Right renal cortex interstitium (tissue), 3 donors: ENCODE measurements at places on chromosomes 3 and 15. TPM values are rescaled to one million over a fixed set of nuclear protein-coding genes. Genes with fewer than 3 reads are reported as not detected.

DNA sequence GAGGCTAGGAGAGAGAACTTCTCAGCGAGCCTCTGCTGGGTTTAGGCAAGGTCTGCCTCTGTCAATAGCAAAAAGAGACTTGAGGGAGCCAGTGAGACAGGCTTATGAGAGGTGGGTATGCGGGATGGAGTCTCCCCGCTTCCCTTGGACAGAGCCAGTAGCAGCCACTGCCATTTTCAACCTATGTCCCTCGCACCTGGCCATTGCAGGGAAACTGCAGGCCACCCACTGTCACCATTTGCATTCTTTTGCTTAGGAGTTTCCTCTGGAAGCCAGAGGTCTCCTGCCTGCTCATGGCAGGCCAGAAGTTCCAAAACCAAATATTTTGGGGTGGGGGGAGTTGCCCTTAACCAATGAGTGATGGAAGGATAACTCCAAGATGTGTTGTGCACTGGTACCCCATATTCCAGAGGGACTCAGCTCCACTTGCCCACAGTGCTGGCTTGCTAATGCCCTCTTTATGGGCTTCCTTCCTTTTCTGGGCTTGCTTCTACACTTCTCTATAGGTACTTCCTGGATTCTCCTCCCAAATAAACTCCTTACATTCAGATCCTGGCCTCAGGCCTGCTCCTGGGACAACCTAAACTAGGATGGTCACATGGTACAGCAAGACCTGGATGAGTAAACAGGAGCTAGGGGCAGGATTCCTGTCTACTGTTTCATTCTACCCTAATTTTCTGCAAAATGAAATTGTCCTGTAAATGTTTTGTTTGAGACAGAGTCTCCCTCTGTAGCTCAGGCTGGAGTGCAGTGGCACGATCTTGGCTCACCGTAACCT is 108.9 kb upstream of the PROK2 start:
- DNase-seq = no peak

- no peak for DNase-seq
These were observed 36.6 kb downstream of the DMXL2 start for GRCh38 chr15:51585986-51586385.

The ARHGAP31 gene
- 14.5 TPM for polyA plus RNA-seq

DNA sequence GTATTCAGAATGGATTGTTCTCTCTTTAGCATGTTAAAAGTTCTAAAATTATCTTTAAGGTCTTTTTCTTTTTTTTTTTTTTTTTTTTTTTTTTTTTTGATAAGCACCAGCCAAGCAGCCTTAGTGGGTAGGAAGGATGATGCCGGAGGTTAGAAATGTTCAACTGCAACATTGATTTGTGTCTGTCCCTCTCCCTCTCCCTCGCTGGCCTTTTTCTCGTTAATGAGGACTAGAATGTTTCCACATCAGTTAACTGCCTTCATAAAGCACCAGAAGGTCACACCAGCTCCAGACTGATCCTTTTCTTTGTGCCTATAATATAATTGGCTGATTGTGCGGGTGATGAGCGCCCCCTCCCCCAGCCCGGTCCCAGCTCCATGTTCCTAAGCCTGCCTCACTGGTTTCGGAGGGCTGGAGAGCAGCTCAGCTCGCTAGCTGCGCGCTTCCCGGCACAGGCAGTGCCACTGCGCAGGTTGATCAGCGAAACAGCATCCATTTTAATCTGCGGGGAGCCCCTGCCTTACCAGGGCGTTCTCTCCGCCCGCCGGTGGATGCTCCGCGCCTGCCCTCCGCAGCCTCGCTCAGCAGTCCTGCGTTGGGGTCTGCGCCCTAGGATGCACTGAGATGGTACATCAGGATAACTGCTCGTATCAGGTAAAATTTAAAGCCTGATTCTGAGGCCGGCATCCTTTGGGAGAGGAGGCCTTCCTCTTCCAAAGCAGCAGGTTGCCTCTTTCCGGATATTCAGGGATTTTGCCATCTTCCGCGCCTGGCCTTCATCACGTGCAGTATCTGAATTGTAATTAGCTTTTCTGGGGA is 148.9 kb upstream of the IL12A start:
- no peak for DNase-seq

GRCh38 chr3:35562141-35562540 is 77.2 kb upstream of the ARPP21 start:
- DNase-seq = no peak

DNA sequence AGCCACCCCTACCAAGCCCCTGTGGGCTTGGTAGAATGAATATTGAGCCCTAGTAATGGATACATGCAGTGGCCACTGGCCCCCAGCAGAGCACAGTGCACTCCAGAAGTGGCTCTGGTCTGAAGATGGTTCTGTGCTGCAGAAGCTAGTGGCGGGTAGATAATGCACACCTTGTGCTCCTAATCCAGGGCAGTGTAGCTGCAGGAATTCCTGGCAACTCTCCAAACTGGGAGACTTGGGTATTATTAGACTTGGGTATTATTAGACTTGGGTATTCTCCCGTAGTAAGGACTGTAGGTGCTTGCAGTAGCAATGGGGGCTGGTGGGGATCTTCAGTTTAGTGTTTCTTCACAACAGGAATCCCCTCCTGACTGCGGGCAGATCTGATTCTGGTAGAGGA is 34.7 kb downstream of the NUSAP1 start:
- DNase-seq = no peak

- no peak for DNase-seq
These were observed 76.0 kb downstream of the GOLGA8G start for GRCh38 chr15:28456476-28457395.

DNA sequence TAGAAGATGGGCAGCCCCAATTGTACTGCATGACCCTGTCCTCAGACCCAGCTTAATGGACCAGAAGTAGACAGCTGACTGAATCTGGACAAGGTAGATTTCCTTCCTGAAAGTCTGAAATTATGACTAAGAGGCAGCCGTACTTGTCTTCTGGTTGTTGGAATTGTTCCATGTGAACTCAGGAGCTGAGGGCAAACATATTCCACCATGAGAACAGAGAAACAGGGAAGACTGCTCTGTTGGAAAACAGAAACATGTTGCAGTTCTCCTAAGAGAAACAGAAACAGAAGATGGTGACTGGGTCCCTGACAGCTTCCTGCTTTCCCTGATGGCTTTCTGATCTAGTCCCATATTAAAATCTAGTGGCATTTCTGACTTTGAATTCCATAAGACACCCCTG is 24.1 kb downstream of the POPDC2 start:
- no peak for DNase-seq

- DNase-seq = no peak
These were observed 91.3 kb downstream of the PLXNA1 start for GRCh38 chr3:127073941-127074820.

DNA sequence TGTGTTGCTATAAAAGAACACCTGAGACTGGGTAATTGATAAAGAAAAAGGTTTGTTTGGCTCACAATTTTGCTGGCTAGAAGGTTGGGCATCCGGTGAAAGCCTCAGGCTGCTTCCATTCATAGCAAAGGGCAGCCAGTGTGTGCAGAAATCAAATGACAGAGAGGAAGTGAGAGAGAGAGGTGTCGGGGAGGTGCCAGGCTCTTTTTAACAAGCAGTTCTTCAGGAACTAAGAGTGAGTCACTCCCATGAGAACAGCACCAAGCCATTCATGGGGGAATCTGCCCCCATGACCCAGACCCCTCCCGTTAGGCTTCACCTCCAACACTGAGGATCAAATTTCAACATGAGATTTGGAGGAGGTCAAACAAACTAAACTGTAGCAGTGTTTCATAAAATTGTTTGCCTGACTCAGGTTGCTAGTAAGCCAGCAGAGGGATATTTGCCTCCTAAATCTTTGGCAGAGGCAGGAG is 4.5 kb upstream of the PARP15 start:
- no peak for DNase-seq

DNA sequence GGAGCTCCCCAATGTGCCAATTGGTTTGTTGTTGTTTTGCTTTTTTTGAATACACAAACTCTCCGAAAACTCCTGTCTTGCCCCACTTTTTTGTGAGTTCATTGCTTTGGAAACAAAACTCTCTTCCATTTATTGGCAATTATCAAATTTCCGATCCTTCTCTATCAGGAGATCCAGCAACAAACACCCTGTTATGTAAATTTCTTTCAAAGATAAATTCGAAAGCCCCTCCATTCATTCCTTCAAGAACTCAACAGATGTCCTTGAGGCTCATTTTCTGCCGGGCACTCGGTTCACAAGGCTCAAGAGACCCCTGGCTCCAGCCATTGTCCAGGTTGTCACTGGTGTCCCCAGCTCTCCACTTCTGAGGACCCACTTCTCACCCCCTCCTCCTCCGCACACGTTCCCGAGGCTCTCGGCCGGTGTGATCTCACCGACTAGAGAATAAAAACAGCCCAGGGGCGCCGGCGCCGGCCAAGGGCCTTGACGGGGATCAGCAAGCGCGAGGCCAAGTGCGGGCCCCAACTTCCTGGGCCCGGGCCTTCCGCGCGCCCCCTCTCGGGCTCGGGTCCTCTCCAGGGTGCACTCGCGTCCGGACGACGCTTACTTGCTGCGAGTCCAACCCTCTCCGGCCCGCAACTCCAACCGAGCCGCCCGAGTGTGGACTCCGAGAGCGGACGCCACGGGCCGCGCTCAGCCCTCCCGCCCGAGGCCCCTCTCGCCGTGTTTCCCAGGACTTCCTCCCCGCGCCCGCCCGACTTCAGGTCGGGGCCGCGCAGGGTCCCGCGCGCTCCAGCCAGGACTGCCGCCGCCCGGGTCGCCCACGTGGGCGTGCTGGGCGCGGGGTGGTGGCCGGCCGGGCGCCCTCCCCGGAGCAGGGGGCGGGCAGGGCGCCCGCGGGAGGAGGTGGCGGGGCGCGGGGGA is 533 bp upstream of the SMAD3 start:
- DNase-seq = no peak

- no peak for DNase-seq
These were observed 46.6 kb downstream of the ABTB1 start for GRCh38 chr3:127719369-127719768.

GRCh38 chr15:75647370-75648155 is at the start of gene SNX33:
TSS of gene SNX33 (plus strand) at chr15:75647912. CDS start at chr15:75649103, 1,191 bp downstream.
- DNase-seq = no peak

The CFAP20DC gene
- polyA plus RNA-seq = 4.6 TPM

The SLC22A14 gene
- 0.44 TPM for polyA plus RNA-seq

The OR5AC2 gene
- polyA plus RNA-seq = not detected

DNA sequence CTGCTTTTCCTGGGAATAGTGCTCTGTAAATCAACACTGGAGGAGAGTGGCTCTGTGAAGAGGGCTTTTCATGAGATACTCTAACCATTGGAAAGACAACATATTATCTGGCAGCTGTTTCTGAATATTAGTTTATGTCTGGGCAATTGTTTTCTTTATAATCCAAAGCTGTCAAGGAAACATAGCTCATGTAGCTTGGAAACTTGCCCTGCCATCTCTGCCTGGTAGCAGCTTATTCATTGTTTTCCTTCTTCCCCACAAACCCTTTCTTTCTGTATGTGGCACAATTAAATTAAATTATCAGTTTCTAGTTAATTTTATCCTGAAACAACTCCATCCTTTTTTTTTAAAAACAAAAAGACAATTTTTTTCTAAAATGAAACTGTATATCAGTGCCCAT is 160.0 kb downstream of the EDEM1 start:
- no peak for DNase-seq

The ECE2 gene
- polyA plus RNA-seq = not detected

DNA sequence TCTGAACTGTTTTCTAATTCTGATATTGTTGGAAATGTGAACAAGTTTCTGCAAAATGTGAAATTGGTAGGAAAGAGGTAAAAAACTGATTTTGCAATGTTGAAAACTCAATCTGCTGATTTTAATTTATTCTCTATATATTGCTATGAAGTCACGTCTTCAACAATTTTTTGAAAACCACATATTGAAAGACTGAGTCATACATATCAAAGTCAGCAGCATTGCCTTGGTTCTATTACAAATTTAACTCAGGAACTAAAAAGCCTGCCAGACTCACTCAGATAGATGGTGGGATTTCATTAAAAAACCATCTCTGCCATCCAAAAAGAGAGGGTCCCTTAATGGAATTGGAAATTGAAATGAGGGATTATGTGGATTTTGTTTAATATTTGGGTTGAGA is 351.4 kb downstream of the CNTN3 start:
- no peak for DNase-seq

- no peak for DNase-seq
These were observed 128.4 kb upstream of the SMAD3 start for GRCh38 chr15:66936861-66937582.

The XCR1 gene
- polyA plus RNA-seq = 0.26 TPM

DNA sequence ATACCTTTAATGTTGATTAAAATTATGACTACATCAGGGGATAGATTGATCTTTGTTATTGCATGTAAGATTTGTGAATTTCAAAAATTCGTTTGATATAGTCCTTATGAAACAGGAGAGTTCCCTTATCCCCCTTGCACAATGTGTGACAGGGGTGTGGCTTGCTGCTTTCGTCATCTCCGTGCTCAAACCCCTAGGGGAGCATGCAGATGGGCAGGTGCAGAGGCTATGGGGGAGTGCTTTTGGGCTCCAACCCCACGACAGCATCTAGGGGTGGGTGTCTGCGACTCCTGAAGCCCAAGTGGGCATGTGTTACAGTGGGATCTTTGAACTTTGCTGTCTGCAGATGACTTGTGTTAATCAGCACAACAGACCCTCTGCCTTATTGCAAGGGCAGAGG is 360.1 kb upstream of the GOLIM4 start:
- no peak for DNase-seq

The PCNP gene
- 231 TPM for polyA plus RNA-seq

GRCh38 chr3:182172534-182172933 is 460.8 kb downstream of the SOX2 start:
- no peak for DNase-seq

- DNase-seq = no peak
These were observed 651.7 kb downstream of the FHIT start for GRCh38 chr3:60599586-60599985.

The OSBPL10 gene
- 22.3 TPM for polyA plus RNA-seq

The ZXDC gene
- polyA plus RNA-seq = 29.9 TPM

- no peak for DNase-seq
These were observed 311.5 kb upstream of the ROBO2 start for GRCh38 chr3:76728426-76728825.

The SKOR1 gene
- polyA plus RNA-seq = 0.16 TPM

GRCh38 chr3:73473898-73474416 is 150.8 kb downstream of the PDZRN3 start:
- DNase-seq = no peak

DNA sequence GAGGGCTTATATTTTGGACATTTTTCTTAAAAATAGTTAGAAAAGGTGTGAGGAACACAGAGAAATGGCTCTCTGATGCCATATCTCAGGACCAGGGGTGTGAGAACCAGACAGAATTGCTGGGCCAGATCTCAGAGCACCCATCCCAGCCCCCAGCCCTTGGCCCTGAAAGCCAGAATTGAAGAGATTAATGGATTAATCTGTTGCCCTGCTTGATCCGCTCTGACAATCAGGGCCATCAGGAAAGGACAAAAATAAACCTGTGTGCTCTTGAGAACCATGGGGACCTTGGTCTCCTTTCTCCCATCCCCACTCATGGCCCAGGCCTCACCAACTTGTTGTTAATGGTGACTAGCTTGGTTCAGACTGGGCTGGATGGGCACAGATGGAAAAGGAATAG is 113.5 kb downstream of the CADPS start:
- no peak for DNase-seq

The SPATA16 gene
- polyA plus RNA-seq = not detected

DNA sequence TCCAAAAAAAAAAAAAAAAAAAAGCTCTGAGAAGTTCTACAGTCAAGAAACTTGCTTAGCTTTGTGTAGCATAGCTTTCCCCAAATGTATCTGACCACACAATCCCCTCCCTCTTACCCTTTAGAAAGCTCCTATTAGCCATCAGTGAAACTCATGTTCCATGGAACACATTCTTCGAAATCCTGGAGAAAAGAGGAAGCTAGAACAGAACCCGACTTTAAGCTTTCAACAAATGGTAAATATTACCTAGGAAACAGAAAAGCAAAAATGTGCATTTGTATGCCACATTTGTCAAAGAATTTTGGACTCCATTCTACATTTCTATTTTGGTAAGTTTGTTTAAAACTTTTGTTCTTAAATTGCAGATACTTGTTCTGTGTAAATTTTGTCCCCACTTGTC is 17.4 kb upstream of the CRTC3 start:
- no peak for DNase-seq
